ENCODE measurements at places on chromosomes 4 and X.

- DNase-seq, result no peak
Measured at GRCh38 chr4:36288731-36289426, 7.5 kb downstream of the DTHD1 start.

- DNase-seq, result no peak
Measured at GRCh38 chr4:124322234-124323065, 390.1 kb downstream of the ANKRD50 start.

DNA sequence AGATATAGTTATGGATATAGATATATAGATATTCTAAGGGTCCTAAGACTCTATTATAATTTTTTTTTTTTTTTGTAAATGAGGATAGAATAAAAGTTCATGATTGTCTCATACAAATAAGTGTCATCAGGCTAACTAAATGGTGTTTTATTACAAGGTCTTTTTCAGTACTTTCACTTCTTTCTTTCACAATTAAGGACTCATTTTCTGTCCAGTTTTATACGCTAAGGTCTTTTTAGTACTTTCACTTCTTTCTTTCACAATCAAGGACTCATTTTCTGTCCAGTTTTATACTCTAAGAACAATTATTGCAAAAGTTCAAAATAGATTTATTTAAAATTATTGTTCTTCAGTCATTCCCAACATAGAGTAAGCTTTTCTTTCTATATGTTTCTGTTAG is 32.7 kb downstream of the RUFY3 start:
- no peak for DNase-seq

GRCh38 chr4:71400810-71401209 is 62.0 kb downstream of the SLC4A4 start:
- no peak for DNase-seq

GRCh38 chr4:147928400-147928799 is 196.5 kb downstream of the ARHGAP10 start:
- DNase-seq, result no peak

DNA sequence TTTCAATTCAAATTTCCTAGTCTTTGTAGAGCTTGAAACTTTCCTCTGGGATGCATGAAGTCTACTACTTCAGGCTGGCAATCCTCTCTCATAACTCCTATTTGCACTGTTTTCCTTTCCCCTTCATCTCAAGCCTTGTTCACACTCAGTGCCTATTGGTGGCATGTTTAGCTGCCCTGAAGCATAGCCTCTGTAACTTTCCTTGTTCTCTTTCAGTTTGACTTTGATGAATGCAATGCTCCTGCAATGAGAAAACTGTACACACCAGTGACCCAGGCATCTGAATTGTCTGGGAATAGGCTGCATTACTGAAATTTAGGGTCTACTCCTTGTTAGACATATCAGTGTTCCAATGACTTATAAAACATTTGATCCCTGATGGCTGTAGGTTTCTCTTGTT is 81.7 kb downstream of the ANK2 start:
- DNase-seq, result no peak

DNA sequence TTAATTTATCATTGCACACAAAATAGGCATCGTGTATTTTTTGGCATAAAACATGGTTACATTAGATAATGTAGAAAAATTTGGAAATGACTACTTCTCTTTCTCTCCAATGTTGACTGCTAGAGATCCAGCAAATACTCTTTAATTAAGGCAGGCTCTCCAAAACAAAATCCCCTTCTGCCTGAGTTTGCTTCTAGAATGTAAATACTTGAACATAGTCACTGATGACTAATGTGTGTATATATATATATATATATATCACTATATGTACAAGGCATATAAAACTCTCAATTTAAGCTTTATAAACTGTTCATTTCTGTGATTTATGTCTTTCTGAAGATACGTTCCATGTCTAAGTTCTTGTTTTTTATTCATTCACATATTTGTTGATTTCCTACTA is 67.2 kb upstream of the CAMK2D start:
- no peak for DNase-seq

- DNase-seq, result no peak
Measured at GRCh38 chr4:8136972-8137710, 21.5 kb downstream of the ABLIM2 start.

DNA sequence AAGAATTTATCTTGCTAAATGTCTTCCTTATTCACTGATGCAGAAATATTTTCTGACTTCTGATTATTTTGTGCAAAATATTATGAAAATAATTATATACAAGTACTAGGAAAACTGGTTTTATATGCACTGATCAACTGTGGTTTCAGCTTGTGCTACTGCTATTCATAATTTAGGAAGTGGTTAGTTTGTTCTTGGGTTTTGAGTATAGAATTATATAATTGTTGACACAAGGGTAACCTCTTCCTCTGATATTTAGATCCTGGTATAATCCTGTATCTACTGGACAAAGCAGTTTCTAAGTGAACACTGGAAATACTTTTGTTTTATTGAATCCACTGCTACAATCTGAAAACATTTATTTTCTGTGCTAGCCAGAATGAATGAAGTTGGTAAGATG is 182.8 kb downstream of the PDGFC start:
- DNase-seq, result no peak

DNA sequence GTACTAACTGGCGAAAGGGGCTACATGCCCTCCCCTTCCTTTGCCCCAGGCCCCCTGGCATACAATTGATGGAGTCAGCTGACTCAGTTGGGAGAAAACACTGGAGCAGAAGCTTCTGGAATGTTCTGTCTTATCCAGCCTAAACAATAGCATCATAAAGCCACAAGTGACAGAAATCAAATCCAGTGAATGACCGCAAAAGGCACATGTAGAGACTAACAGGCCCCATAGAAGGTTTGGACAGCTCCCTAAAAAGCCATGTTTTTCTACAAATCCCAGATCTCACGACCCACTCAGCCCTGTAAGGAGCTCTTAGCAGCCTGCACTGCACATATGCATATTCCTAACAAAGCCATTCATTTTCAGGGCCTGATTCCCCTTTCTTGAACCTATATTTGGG is 25.1 kb downstream of the SCARB2 start:
- DNase-seq, result no peak

- DNase-seq, result peak; percentile 27
Measured at GRCh38 chrX:63350465-63350877, 661 bp downstream of the SPIN4 start.

Data from activated T-cell treated with anti-CD3 and anti-CD28 coated beads, Interleukin-2, amount 50 U/mL, for 72 hours (primary cell).